ENCODE measurements at places on chromosomes 16 and 17.

DNA sequence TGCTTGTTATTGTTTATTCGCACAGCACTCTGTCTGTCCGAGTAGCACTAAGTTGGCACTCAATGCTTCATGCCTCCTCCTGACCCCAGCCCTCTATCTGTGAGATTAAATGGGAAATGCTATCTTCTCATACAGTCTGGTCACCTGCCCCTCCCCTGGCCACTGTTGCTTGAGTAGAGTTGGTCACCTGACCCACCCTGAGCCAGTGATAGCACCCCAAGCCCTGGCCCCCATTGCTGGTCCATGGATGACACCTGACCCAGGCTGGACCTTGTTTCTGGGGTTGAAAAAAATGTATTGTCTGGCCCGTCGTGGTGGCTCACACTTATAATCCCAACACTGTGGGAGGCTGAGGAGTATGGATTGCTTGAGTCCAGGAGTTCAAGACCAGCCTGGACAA, 8.5 kb upstream of the PEMT start:
- no peak for DNase-seq

DNA sequence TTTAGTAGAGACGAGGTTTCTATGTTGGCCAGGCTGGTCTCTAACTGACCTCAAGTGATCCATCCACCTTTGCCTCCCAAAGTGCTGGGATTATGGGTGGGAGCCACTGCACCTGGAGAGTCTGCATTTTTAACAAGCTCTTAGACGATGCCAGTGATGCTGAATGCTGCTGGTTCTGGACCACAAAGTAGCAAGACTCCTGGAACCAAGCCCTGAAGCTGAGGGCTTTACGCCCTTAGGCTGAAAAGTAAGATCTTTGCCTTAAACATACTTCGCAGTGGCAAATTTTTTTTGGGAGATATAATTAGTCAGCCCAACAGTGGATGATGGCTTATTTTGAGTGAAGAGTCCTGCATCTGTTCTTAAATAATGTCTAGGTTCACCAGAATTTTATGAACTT, 14.0 kb downstream of the METTL9 start:
- DNase-seq: no peak

DNA sequence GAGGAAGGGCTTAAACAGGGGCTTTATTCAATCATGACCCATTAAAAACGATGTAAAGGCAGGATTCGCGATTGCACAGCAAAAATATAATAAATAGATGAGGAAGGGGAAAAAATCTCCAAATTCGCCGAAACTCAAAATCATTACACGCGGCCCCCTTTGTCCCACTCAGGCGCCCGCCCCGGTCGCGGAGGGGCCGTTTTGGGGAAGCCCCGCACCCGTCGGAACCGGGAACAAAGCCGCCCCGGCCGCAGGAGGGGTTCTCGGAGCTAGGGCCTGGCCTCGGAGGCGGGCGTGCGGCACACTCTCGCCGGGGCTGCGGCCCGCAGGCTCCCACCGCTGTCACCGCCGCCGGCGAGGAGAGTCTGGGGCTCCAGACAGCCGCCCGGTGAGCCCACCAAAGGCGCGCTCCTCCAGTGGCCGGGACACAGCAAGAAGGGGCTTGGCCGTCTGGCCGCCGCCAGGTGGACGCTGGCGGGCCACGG, 521 bp downstream of the C16orf87 start:
- DNase-seq: peak; percentile 80

GRCh38 chr17:10059684-10060211, 138.7 kb downstream of the GAS7 start:
- DNase-seq: no peak

GRCh38 chr16:8920645-8921346, 38.6 kb downstream of the LITAFD start:
- no peak for DNase-seq
